ENCODE measurements at places on chromosomes 4 and X.

DNA sequence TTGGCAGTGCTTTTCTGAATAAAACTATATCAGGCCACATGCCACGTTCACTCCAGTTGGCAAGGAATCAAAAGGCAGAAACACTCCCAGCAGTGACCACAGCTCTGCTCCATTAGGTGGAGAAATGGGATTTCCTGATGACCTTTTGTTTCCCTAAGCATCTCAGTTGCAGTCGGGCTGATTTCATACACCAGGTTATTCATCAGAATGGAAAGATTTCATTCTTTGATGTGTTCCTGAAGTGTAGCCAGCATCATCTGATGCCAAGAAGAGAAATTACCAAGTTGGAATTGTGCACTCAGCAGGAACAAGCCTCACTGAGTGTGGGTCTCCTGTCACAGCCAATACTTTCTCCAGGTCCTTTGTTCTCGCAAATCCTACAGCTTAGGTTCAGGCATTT, 193.7 kb downstream of the SPATA18 start:
- no peak for DNase-seq

GRCh38 chr4:83389037-83389720, 54.5 kb upstream of the HPSE start:
- DNase-seq = no peak

DNA sequence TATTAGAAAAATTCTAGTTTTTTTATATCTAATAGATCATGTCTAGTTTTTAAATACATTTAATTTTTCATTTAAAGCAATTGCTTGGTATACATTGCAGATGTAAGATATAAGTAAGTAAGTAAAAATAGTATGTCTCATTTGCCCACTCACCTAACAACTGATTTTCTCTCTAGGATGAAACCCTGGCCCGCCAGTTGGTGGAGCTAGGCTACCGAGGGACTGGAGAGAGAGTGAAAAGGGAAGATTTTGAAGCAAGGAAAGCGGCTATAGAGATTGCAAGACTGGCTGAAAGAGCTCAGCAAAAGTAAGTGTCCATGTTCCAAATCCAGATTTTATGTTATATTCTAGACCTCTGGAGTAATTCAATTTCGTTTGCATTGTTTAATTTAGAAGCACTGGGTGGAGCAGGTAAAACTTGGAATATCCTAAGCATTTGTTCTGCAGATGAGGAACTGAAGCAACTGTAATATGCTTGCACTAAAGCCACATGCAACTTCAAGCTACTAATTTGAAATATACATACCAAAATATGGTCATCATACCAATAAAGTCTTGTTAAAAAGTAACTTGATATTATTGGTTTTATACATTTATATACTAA, 27.1 kb downstream of the CFAP299 start:
- DNase-seq = no peak

DNA sequence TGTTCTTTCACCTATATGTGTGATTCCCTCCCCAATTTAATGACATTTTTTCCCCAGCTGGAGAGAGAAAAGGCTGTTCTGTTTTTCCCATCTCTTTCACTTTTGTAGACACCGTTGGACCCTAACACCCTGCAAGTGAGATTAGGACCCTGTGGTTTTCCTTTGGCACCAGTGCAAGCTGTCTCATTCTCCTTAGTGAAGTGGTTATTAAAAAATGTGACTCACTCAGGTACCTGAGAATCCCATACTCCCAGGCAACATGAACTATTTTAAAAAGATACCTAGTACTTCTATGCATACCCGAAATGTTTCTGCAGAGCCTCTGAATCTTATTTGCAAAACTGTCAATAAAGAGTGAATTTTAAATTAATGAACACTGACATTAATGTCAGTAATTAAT, 175.7 kb upstream of the TBC1D9 start:
- no peak for DNase-seq

DNA sequence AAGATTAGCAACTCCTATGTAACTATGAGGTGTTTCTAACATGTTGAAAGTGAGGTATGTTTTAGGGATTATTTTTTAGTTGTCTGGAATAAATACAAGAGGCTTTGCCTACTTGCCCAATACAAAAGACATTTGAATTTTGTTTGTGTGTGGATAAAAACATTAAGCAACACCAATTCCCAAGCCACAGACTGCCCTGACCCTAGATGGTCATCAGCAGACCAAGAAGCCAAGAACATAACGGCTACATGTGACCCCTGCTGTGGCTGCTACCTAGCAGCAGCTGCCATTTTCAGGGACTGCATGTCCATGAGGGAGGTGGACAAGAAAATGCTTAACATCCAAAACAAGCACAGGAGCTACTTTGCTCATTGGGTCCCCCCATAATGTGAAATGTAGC, 70.5 kb upstream of the QRFPR start:
- no peak for DNase-seq

Measured in stimulated activated CD4-positive, alpha-beta T cell treated with anti-CD3 and anti-CD28 coated beads, Interleukin-1b, Interleukin-23, amount 100 ng/mL, for 1 hour (primary cell).